ENCODE measurements at places on chromosomes 7 and 10.

GRCh38 chr7:80603940-80604339, 34.5 kb upstream of the CD36 start:
- no peak for DNase-seq

- DNase-seq: no peak
Observed at GRCh38 chr10:4403638-4404252, 422.3 kb upstream of the AKR1E2 start.

- DNase-seq: no peak
Observed at GRCh38 chr10:55782181-55782580, 578.9 kb downstream of the ZWINT start.

GRCh38 chr7:2602406-2603043, 29.3 kb upstream of the TTYH3 start:
- DNase-seq: no peak

GRCh38 chr10:3704565-3705325, 80.3 kb downstream of the KLF6 start:
- DNase-seq: no peak

DNA sequence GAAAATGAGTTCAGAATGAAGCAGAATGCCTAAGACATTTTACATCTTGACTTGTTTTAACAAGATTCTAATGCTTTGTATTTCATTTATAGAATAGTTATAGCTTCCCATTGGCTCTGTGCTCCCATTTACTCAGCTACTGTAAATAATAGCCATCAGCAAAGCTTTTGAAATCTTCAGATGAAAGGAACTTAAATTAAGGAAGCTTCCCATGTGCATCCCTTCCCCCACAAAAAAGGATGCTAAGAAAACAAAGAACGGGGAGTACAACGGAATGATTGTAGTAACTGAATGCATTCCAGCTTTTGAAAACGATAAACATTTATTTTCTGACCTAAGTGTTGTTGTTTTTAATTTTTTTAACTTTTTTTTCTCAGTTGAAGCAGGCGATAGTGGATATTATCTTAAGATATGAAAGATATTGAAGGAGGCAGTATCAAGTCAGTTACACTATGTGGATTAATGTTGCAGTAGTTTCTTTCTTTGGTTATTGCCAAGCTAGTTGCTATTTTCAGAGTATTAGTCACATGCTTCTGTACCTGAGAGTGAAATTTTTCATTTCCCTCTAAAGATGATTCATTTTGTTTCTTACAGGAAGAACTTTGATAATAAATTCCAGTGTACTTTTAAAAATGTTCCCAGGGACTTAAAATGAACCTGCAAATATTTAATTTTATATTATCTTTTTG, 129.2 kb downstream of the KCND2 start:
- DNase-seq: no peak

DNA sequence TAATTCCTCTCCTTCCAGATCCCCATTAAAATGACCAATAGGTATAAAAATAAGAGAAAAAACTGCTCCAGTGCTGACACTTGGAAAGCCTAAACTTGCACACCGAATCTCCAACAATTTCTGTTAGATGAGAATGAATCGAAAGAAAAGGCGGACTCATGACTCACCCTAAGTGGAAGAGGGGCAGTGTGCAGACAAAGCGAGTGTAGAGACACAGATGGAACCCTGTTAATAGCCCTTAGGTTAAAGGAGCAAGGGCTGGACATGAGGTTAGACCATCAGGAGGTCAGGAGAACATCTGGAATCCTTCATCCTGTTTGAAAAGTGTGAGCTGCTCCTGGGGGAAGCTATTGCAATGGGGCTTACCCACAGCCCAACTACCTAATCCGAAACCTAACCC, 103.4 kb upstream of the GLI3 start:
- no peak for DNase-seq

DNA sequence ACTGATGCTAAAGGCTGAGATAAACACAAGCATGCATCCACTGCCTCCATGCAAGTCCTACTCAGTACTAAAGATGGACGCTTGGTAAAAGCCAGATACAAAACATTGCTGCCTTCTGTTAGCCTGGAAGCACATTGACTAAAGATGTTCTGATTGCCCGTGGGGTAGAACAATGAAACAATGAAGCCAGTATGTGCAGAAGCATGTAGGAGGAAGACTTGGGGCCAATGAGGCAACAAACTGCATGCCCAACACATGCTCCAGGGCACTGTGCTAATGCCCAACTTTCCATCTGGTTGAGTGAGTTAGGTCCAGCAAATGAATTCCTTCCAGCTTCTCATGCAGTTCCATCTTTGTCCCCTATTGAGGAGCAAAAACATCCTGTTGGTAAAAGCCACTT, 1245.5 kb downstream of the GATA3 start:
- no peak for DNase-seq

DNA sequence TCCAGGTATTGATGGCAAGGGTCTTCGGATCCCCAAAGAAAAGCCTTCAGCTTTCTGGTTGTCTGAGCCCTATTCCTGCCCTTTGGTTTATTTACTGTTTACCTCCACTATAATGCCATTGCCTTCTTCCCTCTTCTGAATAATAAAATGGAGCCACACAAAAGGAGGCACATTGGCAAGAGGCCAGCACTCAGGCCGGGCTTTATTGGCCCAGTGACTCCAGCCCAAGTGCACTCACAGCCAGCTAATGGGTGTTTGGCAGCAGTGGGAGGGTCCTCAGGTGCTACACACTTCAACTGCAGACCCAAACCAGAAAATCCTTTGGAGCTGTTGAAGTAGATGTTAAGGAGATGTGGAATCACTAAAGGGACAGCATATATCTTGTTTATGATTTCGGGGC, 336.0 kb downstream of the PLXNA4 start:
- DNase-seq: no peak

- no peak for DNase-seq
Observed at GRCh38 chr10:90652519-90652918, 205.3 kb downstream of the HTR7 start.

DNA sequence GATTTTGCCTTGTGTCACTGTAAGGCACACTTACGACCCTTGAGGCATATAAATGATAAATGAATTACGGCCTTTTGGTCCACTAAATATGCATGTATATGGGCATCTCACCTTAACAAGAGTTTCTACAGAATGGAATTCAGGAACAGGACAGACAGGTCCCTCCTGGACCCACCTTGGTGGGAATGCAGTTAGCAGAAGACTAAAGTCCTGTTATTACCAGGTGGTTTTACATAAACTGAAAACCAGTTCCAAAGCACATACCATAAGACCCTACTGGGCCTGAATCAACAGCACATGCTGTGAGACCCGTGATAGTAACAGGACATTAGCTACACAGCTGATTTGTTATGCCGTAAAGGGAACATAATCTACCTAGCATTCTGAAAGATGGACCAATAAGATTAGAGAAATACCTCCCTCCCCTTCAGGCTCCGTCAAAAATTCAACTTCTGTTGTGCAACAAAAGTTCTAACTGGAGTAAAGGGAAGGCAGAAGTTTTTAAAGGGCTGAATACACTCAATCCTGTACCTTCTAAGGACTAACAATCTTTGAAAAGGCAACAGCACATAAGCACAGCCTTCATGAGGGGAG, 24.0 kb downstream of the LAMB1 start:
- no peak for DNase-seq

DNA sequence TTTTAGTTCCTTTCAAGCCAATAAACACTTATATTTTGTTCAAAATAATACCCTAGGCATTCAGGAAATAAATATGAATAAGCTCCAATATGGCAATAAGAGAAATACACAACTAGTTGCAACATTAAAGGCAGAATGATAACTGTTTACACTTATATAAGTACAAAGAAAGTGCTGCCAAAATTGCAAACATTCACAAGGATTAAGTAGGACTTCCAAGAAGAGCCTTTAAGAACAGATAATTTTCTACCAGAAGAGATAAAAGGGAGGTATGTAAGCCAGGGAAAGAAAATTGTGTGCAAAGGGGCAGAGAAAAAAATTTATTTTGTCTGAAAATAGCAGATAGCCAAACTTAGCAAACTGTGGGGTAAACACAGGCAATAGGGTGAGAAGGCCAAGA, 83.8 kb downstream of the CTNNA3 start:
- no peak for DNase-seq

- no peak for DNase-seq
Observed at GRCh38 chr10:3588346-3588745, 196.7 kb downstream of the KLF6 start.

- DNase-seq: no peak
Observed at GRCh38 chr7:41428381-41428780, 274.5 kb downstream of the INHBA start.

DNA sequence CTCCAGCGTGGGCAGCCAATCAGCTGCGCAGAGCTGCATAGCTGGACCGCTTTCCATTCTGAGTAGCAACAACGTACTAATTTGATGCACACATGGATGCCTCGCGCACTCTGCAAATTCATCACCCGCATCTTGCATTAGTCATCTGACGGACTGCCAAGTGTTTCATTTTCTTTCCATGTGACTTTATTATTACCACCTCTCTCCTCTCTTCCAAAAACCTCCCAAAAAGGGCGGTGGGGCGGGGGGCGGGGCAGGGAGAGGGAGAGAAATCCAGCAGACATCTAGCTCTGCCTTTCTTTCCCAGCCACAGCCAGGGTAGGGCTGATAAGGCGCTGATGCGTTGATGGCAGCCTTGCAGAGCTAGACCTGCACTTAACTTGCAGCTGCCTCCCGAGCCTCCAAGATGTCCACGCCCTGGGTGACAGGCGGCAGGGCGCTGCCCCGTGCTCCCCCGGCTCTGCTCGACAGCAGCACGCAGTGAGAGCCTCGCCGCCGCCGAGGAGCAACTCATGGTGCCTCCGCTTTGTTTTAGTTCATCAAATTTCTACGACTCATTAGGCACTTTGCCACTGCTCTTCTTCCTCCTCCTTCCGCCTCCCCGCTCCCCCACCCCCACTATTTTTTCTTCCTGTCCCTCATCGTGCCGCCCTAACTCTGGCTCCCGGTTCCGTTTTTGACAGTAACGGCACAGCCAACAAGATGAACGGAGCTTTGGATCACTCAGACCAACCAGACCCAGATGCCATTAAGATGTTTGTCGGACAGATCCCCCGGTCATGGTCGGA, 147.3 kb downstream of the CELF2 start:
- DNase-seq: peak; percentile 66

DNA sequence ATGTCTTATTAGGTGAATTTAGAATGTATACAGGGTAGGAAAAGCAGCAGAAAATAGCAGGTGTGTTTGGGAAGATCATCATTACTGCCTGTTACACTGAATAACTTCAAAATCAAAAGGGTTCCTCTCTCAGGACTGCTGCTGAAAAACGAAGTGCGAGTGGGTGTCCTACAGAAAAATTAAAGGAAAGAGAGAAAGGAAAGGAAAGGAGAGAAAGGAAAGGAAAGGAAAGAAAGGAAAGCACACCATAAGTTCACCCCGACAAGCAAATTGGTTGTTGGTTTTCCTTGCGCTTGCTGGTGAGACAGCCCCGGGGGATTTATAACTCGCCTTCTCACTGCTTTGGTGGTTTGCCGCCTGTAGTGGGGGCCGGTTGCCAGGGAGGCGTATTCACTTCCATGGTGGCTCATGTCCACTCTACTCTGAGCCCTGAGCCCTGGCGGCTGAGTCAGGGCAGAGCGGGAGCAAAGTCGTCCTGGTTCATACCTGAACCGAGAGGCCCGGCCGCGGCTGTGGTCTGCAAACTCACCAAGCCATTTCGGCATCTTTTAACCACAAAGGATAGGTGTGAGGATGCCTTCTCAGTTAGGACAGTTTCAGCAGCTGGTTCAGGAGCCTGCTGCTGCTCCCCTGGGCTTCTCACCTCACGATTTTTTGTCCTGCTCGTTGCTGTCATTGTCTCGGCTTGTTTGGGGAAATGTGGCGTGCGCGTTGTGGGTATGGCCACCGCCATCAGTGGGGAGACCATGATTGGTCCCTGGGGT, 26.1 kb downstream of the INPP5A start:
- no peak for DNase-seq

- DNase-seq: no peak
Observed at GRCh38 chr10:103917302-103918052, 507 bp downstream of the STN1 start.

- DNase-seq: peak; percentile 30
Observed at GRCh38 chr7:132580717-132581285, 4.5 kb upstream of the PLXNA4 start.

DNA sequence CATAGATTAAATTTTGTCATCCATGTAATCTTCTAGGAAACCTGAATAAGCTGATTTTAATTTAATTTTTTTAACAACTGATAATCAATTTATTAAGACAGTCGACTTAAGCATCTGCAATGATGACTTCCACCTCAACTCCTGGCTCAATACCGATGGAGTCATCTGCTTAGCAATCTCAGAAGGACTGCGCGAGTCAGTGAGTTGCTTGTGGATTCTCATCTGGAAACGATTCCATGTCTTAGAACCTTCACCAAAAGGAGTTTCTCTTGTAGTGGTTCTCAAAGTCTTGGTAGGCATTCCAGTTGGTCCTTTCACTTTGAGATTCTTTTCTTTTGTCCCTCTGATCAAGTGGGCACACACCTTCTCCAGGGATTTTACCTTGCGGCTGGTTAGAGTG, 85.5 kb downstream of the XRCC2 start:
- no peak for DNase-seq

GRCh38 chr7:38678698-38679054, 47.5 kb upstream of the AMPH start:
- DNase-seq: no peak

GRCh38 chr10:126203746-126204145, 184.5 kb downstream of the ADAM12 start:
- DNase-seq: no peak

- no peak for DNase-seq
Observed at GRCh38 chr10:88042160-88043100, 179.0 kb downstream of the PTEN start.

GRCh38 chr10:116466715-116467422, 39.2 kb downstream of the PNLIPRP3 start:
- DNase-seq: no peak

GRCh38 chr10:14039968-14040668, 290.6 kb downstream of the FRMD4A start:
- no peak for DNase-seq

DNA sequence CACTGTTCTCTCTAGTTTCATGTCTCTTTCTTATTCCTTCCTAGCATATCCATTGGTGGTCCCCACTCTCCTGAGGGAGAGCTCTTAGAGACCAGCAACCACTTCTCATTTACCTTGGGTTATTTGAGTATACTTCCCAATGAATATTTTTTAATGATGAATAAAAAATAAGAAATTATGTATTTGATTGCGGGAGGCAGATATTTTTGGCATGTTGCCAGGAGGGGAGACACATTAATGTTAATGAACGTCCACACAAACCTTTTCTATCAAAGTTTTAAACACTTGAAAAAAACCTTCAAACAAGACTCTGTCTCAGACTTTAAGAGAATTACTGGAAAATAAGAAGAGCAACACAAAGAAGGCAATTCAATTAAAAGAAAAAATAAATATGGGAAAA, 260.6 kb upstream of the MAGI2 start:
- no peak for DNase-seq
